ENCODE measurements at places on chromosomes 1 and 21.

- no peak for DNase-seq
Measured at GRCh38 chr1:3055051-3055450, 14.0 kb upstream of the PRDM16 start.

- no peak for DNase-seq
Measured at GRCh38 chr1:68805097-68805641, 308.3 kb upstream of the DEPDC1 start.

DNA sequence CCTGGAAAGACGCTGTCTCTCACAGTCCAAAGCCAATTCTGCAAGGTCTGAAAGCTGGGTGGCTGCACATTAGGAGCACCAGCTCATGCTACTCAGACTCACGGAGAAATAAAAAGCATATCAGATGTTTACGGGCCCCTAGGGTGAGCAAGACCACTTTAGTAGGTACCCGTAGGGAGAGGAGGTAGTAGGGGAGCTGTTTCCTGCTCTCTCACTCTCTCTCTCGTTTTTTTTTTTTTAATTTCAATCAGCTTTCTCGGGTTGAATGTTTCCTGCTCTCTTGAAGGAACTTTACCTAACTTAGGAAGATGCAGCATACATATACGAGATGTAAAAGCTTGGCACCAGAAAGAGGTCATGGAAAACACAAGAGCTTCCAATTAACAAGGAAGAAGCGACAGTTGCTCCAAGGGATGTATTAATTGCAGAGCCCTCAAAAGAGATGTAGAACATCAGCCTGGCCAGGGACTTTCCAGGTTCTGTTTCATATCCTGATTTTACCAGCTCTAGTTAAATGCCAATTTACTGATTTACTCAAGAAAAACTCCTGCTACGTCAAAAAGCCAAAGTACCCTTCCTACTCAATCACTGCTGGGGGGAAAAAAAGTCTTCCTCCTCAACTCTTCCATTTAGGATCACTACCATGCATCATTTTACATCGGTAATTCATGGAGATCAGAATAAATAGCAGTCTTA, 3.1 kb downstream of the LORICRIN start:
- DNase-seq, result no peak

DNA sequence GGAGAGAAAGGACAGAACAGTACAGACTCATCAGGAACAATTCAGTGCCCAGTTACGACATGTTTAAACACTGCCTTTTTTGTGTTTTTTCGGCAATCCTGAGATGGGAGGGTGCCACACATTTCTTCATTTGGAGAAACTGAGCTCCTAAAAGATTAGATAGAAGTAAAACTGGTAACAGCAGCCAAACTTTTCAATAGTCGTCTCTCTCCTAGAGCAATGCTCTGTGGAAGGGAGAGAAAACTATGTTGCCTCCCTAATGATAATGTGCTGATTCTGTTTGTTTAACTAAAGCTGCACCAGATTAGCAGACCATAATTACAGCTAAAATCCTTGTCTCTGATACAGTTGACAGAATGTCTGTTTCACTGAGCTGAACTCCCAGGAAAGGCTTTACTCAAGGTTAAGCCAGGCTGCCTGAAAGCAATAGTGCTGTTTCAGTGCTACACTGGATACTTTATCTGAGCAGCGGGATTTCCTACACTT, 76.2 kb upstream of the CXADR start:
- no peak for DNase-seq

DNA sequence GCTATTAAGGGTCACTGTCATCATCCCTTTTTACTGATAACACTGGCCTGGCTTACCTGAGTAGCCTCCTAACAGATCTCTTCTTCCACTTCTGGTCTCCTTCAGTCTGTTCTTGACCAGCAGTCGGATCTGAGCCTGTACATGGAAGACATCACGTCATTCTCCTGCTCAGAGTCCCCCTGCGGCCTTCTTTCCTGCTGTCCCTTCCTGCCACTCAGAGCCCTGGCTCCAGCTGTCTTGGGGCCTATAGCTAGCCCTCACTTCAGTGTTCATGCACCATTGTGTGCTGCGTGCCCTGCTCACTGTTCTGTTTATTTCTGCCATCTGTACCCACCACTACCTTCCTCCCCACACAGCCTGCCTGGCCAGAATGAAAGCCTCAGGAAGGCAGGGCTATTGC, 8.4 kb downstream of the ADARB1 start:
- no peak for DNase-seq

Measured in stimulated activated CD4-positive, alpha-beta T cell treated with anti-CD3 and anti-CD28 coated beads, Interleukin-1b, Interleukin-23, amount 100 ng/mL, for 1 hour (primary cell).